ENCODE measurements at places on chromosomes 7 and 10. TPM values are rescaled to one million over a fixed set of nuclear protein-coding genes. Genes with fewer than 3 reads are reported as not detected.
A peak's percentile ranks its signal among the peaks of the same experiment; 100 is the strongest.

DNA sequence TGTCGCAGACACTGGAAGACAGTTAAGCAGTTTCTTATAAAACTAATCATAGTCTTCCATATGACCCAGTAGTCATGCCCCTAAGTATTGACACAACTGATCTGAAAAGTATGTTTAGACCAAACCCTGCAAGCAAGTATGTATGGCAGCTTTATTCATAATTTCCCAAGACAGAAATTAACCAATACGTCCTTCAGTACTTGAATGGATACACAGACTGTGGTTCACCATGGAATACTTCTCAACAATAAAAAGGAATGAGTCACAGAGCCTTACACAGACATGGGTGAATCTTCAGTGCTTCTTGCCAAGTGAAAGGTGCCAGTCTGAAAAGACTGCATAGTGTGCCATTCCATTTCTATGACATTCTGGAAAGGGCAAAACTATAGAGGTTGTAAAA, 50.2 kb upstream of the AKR1E2 start:
- H3K4me3 ChIP-seq: no peak overlapping the region
- no peaks in the 10 kb centered on the region for H3K36me3 ChIP-seq
- H3K4me1 ChIP-seq: no peaks in the 10 kb centered on the region
- no peaks in the 10 kb centered on the region for H3K27me3 ChIP-seq
- no peak for DNase-seq

DNA sequence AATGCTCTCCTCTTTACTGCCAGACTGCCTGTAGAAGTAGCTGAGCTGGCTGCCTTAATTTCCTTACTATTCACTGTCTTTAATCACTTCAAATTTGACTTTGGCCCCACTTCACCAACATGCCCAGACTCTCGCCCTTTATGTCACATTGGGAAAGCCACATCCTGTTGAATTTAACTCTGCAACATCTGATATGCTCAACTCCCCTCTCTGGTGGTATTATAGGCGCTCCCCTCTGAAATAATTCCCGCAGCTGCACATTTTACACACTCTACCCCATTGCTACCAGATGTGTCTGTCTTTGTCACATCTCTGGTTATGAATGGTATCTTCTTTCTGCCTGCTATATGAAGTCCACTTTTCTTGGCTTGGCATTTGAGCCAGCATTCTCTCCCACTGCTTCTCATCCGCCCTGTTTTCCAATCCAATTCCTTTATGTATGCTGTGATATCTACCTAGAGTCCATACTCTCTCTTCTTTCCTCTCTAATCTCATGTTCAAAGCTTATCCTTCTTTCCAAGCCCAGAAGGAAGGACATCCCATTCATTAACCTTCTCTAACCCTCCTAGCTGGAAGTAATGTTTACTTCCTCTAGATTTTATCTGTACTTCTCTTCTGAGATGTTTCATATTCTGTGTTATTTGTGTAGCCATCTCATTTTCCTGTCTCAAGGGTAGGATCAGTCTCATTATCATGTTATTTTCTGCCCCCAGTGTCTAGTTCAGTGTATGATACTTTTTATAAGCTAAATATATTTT, 134.5 kb downstream of the ST7 start:
- H3K27me3 ChIP-seq: no peaks in the 10 kb centered on the region
- H3K4me1 ChIP-seq: peaks cover 10% of the 10 kb centered on the region

- H3K4me3 ChIP-seq: no peak overlapping the region
- no peaks in the 10 kb centered on the region for H3K36me3 ChIP-seq
- H3K27me3 ChIP-seq: no peaks in the 10 kb centered on the region
- no peak for DNase-seq
These were observed 299.9 kb downstream of the GRID1 start for GRCh38 chr10:86066696-86067095.

The CPA2 gene
- total RNA-seq: 27.6 TPM

GRCh38 chr10:128050936-128051335, 75.3 kb downstream of the MKI67 start:
- no peaks in the 10 kb centered on the region for H3K27me3 ChIP-seq
- no peaks in the 10 kb centered on the region for H3K36me3 ChIP-seq

GRCh38 chr10:1638889-1639419, 98.4 kb downstream of the ADARB2 start:
- H3K27ac ChIP-seq: no peak overlapping the region
- H3K4me3 ChIP-seq: no peak overlapping the region
- H3K4me1 ChIP-seq: no peaks in the 10 kb centered on the region
- no peaks in the 10 kb centered on the region for H3K36me3 ChIP-seq
- H3K27me3 ChIP-seq: no peaks in the 10 kb centered on the region

GRCh38 chr7:27605689-27606269, 56.9 kb downstream of the HIBADH start:
- H3K4me3 ChIP-seq: no peak overlapping the region
- no peaks in the 10 kb centered on the region for H3K36me3 ChIP-seq
- peaks cover 33% of the 10 kb centered on the region for H3K4me1 ChIP-seq
- H3K27me3 ChIP-seq: no peaks in the 10 kb centered on the region
- H3K27ac ChIP-seq: peak overlapping the region; percentile 16

- DNase-seq: no peak
- H3K4me1 ChIP-seq: no peaks in the 10 kb centered on the region
- no peak overlapping the region for H3K4me3 ChIP-seq
- no peaks in the 10 kb centered on the region for H3K36me3 ChIP-seq
- H3K27me3 ChIP-seq: no peaks in the 10 kb centered on the region
These were observed 366.1 kb downstream of the EXOC4 start for GRCh38 chr7:133618970-133619369.

DNA sequence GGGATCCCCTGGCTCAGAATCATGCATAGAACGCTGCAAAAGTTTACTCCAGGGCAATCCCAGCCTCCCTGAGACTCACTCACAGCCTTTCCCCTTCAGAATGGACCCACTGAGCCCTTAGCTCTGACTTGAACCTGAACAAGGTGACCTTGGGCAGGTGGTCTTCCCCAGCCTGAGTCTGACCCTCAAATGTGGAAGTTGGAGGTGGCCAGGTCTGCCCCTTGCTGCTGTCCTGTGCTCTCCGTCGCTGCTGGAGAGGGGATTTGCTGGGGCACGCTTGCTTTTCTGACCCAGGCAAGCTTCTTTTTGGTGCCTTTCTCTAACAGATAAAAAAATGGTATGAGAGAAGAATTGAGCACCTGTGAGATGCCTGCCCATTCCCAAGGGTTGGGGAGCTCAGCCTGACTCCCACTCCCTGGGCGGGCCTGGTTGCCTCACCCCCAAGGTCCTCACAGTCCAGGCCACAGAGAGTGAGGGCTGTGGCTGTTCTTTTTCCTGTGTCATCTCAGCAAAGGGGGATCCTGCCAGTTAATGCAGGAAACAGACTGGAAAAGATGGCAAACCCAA, 46.6 kb upstream of the IGFBP3 start:
- H3K4me1 ChIP-seq: peaks cover 3% of the 10 kb centered on the region
- no peaks in the 10 kb centered on the region for H3K36me3 ChIP-seq
- H3K27me3 ChIP-seq: no peaks in the 10 kb centered on the region
- no peak for DNase-seq
- no peak overlapping the region for H3K4me3 ChIP-seq

- peaks cover 16% of the 10 kb centered on the region for H3K4me1 ChIP-seq
- no peak overlapping the region for H3K27ac ChIP-seq
- no peaks in the 10 kb centered on the region for H3K36me3 ChIP-seq
- no peaks in the 10 kb centered on the region for H3K27me3 ChIP-seq
These were observed 289.9 kb upstream of the LRGUK start for GRCh38 chr7:133837224-133837623.

The SPRN gene
- total RNA-seq: not detected

DNA sequence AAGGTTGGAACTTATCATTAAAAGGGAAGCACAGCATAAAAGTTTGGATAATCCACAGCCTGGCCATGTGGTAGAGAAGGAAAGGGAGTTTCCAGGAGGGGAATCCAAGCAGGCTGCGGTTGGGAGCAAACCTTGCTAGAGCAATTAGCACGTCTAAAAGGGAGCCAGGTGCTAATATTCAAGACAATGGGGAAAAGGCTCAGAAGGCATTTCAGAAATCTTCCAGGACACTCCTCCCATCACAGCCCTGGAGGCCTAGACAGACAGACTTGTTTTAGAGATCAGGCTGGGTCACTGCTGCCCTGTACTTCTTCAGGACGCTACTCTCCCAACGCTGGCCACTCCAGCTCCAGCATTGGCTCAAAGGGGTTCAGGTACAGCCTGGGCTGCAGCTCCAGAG, 96.2 kb upstream of the KAT6B start:
- H3K36me3 ChIP-seq: no peaks in the 10 kb centered on the region
- H3K27me3 ChIP-seq: no peaks in the 10 kb centered on the region
- H3K27ac ChIP-seq: no peak overlapping the region
- DNase-seq: no peak
- no peaks in the 10 kb centered on the region for H3K4me1 ChIP-seq

The BZW2 gene
- total RNA-seq: 148 TPM

The FRAT1 gene
- 2.3 TPM for total RNA-seq

The TSPAN15 gene
- 86.5 TPM for total RNA-seq
